Heart left ventricle (tissue), 16 donors: ENCODE measurements at places on chromosomes 12 and 14.
A peak's percentile ranks its signal among the peaks of the same experiment; 100 is the strongest.

- no peak for DNase-seq
Observed at GRCh38 chr14:61104358-61104757, 123.3 kb downstream of the SLC38A6 start.

GRCh38 chr12:109523071-109523470, 45.6 kb downstream of the UBE3B start:
- peak; percentile 84 for DNase-seq

GRCh38 chr12:106386813-106387535, 29.4 kb downstream of the POLR3B start:
- DNase-seq = no peak

DNA sequence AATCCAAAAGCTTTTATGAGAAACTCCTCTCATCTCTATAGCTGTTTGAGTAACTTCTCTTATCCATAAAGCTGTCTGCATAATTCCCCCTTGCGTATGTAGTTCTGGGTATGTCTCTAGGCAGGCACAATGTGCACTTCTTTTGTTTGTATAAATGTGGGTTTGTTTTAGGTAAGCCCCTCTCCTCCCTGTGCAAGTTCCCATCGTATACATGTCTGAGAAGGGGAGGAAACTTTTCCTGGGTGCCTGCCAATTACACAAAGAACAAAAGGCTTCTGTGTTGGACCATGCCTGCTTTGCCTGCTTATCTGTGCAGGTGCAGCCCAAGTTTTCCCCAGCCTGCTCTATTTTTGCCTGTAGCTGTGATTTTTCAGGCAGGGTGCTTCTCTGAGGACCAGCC, 96.7 kb downstream of the CCER1 start:
- DNase-seq = no peak

DNA sequence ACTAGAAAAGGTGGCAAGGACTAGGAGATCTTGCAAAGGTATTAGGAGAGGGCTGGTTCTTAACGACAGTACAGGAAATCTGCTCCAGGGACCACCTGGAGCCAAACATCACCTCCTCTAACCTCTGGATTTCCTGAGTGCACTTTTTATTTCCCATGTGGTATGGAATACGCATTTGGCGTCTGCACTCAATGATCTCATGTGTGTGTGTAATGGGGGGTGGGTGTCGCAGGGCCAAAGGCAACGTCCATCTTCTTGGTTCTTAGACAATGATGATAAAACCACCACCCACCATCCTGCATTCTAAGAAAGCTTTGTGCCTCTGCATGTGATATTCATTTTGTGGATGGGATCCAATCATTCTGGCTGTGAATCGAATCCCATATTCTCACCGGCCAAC, 68.8 kb downstream of the CLMN start:
- no peak for DNase-seq

DNA sequence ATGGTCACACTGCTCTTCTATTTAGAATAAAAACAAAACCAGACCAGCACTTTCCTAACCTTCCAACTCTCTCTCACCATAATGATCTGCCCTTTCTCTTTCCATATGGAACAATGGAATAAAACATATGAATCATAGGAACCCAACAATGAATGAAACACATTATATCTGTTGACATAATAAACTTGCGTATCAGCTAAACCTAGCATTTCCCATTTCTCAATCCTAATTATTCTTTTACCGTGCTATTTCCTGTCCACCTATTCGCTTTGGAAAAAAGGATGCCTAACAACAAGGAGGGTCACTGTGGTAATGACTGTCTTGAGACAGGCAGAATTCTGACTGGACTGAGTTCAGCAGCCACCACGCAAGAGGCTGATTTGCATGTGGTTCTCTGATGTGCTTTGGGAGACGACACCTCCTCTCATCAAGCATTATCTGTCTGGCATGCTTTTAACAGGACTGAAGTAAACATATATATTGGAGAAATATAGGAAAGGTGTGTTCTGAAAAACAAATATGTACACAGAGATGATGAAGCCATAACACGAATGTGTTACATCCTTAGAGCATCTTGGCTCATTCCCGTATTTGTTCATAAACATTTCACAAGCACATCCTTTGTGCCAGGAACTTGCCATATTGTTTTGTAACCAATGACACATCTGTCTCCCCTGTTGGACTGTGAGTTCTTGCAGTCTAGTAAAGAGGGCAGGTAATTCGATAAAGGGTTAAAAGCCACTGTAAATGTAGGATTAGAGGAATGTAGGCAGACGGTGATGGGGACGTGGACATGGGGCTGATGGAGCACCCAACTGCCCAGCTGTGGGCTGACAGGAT, 87.7 kb downstream of the PTPRB start:
- no peak for DNase-seq

GRCh38 chr14:102754370-102755262, 22.6 kb upstream of the TRAF3 start:
- no peak for DNase-seq

DNA sequence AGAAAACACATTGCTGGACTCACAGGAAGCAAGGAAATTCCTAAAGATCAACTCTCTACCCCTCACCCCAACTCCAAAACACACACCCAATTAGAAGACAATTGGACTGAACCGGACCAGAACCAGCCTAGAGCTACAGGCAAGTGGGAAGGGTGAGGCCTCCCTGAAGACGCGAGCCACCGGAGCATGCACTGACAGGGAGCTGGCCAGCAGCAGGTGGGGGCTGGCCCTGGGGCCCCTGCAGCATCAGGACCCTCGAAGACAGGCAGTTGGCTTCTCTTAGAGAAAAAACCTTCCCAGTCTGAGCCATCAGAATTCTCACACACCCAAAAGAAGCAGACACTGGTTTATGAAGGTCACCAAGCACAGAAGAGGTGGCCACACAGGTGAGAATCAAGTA, 209.5 kb upstream of the DIO3 start:
- DNase-seq = no peak

DNA sequence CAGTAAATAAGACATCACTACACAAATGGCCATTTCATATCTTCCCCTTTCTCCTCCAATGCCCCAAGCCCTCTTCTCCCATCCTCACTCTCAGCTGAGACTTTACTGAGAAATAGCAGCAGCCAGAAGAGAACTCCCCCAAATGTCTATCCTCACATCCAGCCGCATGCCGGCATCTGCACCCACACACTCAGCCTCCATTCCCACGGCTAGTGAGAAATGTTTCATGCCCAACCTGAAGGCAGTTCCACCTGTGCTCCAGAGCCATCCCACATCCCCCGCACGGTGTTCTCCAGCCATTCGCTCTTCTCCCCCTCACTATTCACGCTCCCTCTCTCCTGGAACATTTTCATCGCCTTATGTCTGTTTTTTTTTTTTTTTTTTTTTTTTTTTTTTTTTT, 208.7 kb upstream of the DIO3 start:
- DNase-seq = no peak

DNA sequence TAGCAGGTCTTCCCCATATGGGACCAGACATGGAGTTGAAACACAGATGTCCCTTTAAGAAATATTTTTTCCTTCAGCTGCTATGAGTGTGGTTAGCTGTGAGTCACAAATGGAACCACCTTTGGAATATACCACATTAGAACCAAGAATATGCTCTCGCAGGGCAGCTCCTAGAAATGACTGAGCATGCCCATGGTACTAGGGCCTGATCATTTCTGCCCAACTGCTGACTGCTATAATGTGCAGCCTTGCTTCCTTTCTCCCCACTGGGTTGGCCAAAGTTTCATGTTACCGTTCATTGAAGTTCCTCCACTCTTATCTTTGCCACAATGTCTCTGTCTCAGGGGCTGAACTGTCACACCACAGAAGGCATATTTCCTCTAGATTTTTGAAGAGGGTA, 1074.6 kb downstream of the FLRT2 start:
- no peak for DNase-seq

DNA sequence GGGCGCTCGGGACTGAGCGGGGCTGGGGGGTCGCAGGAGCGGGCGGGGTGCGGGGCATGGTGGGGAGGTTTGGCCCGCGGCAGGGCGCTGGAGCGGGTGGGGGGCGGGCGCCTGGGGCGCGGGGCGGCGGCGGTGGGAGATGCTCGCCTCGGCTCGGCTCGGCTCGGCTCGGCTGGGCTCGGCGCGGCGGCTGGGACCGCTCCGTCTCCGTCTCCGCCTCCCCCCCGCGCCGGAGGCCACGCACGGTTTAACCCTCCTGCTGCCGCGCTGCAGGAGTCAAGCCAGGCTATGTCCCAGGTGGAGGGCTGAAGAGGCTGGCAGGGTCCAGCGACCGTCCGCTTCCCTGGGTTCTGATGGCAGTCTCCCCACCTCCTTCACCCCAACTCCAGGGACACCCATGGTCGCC, at the start of gene PIANP:
TSS of gene PIANP (minus strand) at position 170 of the 406 bp plus-strand sequence. CDS start 2,754 bp downstream, outside the sequence.
- DNase-seq = peak; percentile 68

GRCh38 chr12:52413782-52414345, 7.7 kb upstream of the KRT82 start:
- no peak for DNase-seq

DNA sequence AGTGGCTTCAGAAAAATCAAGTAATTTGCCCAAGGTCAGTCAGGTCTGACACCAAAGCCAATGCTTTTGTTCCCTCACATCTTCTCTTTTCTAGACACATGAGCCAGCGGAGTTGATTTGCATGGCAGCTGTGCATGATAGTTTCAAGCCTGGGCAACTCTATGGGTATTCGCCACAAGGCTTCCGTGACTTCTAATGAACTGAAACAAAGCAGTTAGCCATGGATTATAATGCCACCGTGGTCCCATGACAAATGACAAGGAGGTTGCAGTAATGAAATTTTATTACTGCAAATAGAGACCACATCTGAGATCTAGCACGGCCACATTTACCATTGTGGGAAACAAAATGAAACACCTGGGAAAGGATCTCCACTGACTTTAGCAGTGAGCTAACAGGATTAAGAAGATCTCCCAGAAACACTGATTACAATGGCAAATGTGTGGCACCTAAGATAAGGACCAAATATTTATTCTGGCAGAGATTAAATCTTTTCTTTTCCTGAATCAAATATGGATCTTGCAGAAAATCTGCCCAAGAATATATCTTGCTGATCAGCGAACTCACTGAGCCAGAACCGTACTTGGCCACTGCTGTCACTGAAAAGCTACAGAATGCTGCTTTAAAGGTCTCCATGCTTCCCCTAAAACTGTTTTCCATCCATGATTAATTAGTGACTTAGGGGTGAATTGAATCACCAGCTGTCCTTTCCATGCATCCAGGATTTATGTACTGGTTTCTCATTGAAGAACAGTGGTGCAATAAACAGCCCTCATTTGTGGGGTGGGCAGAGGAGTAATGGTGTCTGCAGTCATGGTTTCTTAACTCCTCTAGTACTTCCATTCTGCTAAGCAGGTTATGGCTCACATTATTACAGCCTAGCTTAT, 551.0 kb downstream of the DIO2 start:
- no peak for DNase-seq

GRCh38 chr14:91310606-91311283, 66.2 kb upstream of the GPR68 start:
- DNase-seq = no peak

- DNase-seq = peak; percentile 94
Observed at GRCh38 chr12:53380104-53380793, at the start of gene SP1. Gene SP1, plus strand, starts transcription at chr12:53380176. Its CDS starts 116 bp downstream, at chr12:53380292.

GRCh38 chr12:2696136-2696535, 98.6 kb upstream of the FKBP4 start:
- DNase-seq = no peak

DNA sequence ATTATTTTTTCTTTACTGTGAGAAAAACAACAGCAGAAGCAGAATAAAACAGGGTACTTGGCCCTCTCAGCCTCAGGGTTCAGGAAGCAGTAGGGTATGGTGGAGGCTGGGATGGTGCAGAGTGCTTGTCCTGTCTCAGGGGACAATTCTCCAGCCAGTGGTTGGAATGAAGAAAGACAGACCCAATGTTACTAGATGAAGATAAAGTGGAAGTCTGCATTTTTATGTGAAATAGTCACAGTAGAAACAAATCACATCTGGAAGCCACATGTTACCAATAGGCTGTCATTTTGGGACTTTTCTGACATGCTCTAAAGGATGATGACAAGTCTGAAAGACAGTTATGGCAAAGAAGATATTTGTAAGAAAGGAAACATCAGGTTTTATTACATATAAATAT, 32.3 kb downstream of the PROX2 start:
- DNase-seq = no peak

DNA sequence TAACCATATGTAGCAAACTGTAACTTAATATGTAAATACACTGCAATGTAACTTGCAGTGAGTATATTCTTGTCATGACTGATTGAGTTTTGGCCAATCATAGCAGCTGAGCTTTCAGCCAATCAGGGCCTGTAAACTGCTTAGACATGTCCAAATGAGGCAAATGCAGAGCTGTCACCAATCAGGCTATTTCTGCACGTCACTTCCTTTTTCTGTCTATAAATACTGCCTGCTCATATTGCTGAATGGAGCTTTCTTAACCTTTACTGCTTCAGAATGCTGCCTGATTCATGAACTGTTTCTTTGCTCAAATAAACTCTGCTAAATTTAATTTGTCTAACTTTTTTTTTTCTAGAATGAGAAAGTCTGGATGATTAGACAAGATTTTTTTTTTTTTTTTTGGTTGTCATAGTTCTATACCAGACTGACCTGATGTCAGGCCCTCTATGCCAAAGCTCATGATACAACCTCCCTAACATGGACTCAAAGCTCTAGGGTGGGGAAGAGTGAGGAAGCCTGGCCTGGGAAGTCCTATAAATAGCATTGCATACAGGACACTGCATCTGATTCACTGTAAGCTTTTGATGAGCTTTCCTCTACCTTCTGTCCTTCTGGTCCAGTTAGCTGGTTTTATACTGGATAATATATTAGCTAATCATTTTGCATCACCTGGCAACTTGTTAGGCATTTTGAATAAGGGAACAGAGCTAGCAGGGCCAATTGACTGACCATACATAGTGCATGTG, 12.0 kb downstream of the MGP start:
- no peak for DNase-seq

GRCh38 chr14:98501836-98502235, 770.2 kb downstream of the BCL11B start:
- DNase-seq = no peak

- peak; percentile 74 for DNase-seq
Observed at GRCh38 chr12:11486623-11487444, 91.5 kb upstream of the PRB2 start.

GRCh38 chr14:31387091-31387490, 33.3 kb downstream of the HEATR5A start:
- no peak for DNase-seq

DNA sequence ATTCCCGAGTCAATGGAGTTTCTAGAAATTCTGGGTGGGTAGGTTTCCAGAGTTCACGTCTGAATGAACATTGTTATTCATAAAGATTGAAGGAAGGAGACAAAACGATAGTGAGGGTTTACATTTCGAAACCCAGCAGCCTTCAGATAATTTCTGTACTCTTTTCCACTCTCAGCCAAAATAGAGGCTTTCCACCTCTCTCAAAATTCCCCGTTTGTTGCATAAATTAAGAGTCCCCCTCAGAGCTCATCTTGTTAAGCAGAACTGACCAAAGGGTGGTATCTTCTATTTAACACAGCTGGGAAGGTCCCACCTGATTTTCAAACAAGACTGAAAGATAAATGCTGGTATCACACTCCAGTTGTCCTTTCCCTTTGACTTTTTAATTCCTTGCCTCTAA, 21.5 kb upstream of the YARS2 start:
- DNase-seq = no peak

DNA sequence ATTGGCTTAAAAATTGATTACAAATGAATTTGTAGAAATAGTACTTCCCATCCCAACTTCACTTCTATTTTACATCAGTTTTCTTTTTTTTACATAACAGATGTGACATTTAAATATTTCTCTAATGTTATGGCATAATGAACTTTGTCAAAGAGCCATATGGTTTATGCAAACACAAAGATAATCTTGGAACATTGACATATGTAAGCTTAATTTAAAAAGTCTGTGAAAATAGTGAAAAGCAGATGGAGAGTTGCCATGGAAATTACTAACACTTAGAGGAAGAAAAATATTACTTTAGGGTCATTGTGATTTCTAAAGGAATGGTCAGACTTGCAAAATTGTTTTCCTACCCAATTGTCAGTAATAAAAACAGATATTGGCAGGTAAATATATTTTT, 232.4 kb downstream of the AEBP2 start:
- DNase-seq = no peak
